Upper lobe of right lung (tissue), 1 donor: ENCODE measurements at places on chromosomes 11 and 22. TPM values are rescaled to one million over a fixed set of nuclear protein-coding genes. Genes with fewer than 3 reads are reported as not detected.

DNA sequence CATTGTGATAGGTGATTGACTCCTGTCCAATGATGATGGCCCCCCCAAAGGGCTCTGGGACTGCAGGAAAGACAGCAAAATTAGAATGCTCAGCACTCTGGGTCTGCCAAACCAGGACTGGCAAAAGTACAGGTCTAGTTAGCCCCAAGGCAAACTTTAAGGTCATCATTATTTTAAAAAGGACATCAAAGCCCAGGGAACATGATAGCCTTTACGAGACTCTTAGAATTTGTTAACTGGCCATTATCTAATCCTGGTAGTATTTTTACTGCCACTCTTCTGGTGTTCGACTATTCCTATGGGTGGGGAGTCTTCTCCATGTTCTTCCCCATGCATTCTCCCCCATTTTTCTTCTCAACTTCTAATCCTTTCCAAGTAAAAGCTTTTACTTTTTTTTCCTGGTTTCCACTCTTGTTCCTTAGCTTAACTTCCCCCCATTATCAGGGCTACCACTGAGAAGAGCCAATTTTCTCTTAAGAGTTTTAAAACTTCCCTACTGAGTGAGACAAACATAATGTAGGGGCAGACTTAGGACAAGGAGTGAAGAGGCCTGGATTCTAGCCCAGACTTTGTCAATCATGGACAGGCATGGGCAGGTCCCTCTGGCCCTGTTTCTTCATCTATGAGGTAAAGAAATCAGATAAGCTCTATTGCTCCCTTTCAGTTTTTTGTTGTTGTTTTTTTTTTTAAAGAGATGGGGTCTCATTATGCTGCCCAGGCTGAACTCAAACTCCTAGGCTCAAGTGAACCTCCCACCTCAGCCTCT lies 7.1 kb downstream of the DDB1 start:
- H3K27me3 ChIP-seq = no peaks in the 10 kb centered on the region
- DNase-seq = no peak
- peaks cover 95% of the 10 kb centered on the region for H3K36me3 ChIP-seq
- peaks cover 2% of the 10 kb centered on the region for H3K4me1 ChIP-seq
- no peak overlapping the region for H3K27ac ChIP-seq

SCGB1A1 gene
- total RNA-seq = 5.4 TPM

- H3K27ac ChIP-seq = no peak overlapping the region
- H3K36me3 ChIP-seq = no peaks in the 10 kb centered on the region
- peaks cover 4% of the 10 kb centered on the region for H3K4me1 ChIP-seq
- H3K27me3 ChIP-seq = peaks cover 74% of the 10 kb centered on the region
- no peak for DNase-seq
- H3K4me3 ChIP-seq = no peak overlapping the region
Measured at GRCh38 chr22:39560127-39560526, 10.4 kb upstream of the CACNA1I start.

SMTNL1 gene
- not detected for total RNA-seq

GRCh38 chr11:94586546-94586945 lies 19.4 kb downstream of the PIWIL4 start:
- DNase-seq = no peak
- no peak overlapping the region for H3K4me3 ChIP-seq
- H3K27ac ChIP-seq = no peak overlapping the region
- H3K4me1 ChIP-seq = peaks cover 5% of the 10 kb centered on the region
- H3K36me3 ChIP-seq = no peaks in the 10 kb centered on the region

GUCY1A2 gene
- total RNA-seq = 31.1 TPM

DNA sequence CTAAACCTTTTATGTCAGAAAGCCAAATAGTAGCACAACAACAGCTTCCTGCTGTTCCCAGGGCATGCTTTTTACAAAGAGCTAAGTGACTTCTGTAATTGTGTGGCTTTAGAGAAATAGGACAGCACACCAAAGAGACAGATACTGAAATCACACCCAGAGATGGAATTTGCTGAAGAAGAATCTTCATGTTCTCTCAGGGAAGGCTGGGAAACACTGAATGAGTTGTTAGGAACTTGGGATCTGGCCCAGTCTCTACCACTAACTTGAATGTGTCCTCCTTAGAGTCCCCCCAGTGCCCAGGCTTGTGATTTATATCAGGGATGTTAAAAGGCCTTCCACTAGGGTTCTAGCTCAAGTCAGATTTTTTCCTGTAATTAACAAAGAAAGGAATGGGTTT lies 175.2 kb downstream of the DBX1 start:
- H3K4me1 ChIP-seq = peaks cover 23% of the 10 kb centered on the region
- DNase-seq = no peak
- H3K4me3 ChIP-seq = no peak overlapping the region
- no peaks in the 10 kb centered on the region for H3K27me3 ChIP-seq
- H3K27ac ChIP-seq = peak overlapping the region; percentile 42

ACP2 gene
- 31.6 TPM for total RNA-seq

CD248 gene
- 10.0 TPM for total RNA-seq

- H3K4me3 ChIP-seq = no peak overlapping the region
- no peak overlapping the region for H3K27ac ChIP-seq
- H3K4me1 ChIP-seq = no peaks in the 10 kb centered on the region
- no peaks in the 10 kb centered on the region for H3K36me3 ChIP-seq
- no peak for DNase-seq
- H3K27me3 ChIP-seq = no peaks in the 10 kb centered on the region
Measured at GRCh38 chr11:35794850-35795249, 132.3 kb downstream of the TRIM44 start.

TSPAN18 gene
- total RNA-seq = 46.4 TPM

INPP5J gene
- total RNA-seq = 4.5 TPM

EP300 gene
- 78.9 TPM for total RNA-seq

DNA sequence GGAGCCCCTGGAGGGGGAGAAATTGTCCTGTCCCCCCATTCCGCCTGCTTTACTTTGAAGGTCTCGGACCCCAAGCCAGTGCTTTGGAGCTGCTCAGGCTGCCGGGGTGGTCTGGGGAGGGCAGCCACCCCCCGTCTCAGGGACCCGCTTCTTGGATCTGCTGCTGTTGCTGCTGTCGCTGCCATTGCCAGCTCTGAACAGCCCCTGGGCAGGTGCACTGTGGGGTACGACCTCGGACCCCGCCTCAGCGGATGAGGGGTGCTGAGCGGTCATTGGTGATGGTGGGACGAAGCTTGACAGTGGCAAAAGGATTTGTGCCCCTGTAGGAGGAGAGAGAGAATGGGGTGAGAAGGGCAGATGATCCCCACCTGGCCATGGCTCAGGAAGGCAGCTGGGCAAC lies 1.1 kb upstream of the SLC16A8 start:
- no peak overlapping the region for H3K4me3 ChIP-seq
- peaks cover 36% of the 10 kb centered on the region for H3K27me3 ChIP-seq
- no peak for DNase-seq
- peaks cover 20% of the 10 kb centered on the region for H3K4me1 ChIP-seq
- H3K27ac ChIP-seq = no peak overlapping the region

DNA sequence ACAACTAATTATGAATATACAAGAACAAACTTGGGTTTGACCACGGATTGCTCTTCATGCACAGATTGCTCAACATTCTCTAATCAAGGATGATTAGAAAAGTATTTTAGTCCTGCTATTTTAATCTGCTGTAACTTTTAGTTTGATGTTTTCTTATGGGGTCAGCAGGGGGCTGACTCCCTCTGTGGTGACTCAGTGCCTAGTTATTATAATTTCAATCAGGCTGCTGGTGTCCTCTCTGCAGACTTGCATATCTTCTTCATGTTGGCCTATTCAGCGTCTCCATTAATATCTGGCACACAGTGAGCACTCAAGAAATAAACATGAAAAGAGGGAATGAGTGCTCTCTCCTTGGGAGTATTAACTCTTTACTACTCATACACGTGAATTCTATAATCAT lies 223.8 kb upstream of the DDI1 start:
- no peak overlapping the region for H3K27ac ChIP-seq
- no peak for DNase-seq
- no peaks in the 10 kb centered on the region for H3K4me1 ChIP-seq
- H3K27me3 ChIP-seq = no peaks in the 10 kb centered on the region
- H3K4me3 ChIP-seq = no peak overlapping the region

GRCh38 chr11:58652726-58653280 lies 30.3 kb downstream of the CNTF start:
- H3K4me3 ChIP-seq = no peak overlapping the region
- no peaks in the 10 kb centered on the region for H3K36me3 ChIP-seq
- no peaks in the 10 kb centered on the region for H3K27me3 ChIP-seq
- no peaks in the 10 kb centered on the region for H3K4me1 ChIP-seq
- DNase-seq = no peak
- H3K27ac ChIP-seq = no peak overlapping the region

DNA sequence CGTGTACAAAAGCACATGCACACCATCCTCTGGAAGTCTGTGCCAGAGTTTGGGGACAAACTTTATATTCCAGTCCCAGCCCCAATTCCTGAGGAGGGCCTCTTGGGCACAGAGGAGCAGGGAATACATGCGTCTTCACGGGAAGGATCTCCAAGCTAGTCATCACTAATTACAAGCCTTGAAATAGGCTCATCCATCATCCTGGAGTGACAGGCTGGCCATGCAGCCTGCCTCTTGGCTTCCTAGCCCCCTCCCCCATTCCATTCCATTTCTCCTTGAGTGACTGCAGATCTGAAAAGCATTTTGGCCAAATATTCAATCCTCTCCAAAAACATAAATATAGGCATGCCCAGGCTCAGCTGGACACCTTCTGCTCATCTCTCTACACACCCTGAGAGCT lies 24.8 kb downstream of the SERPING1 start:
- no peak overlapping the region for H3K27ac ChIP-seq
- no peaks in the 10 kb centered on the region for H3K4me1 ChIP-seq
- DNase-seq = no peak
- H3K27me3 ChIP-seq = no peaks in the 10 kb centered on the region

- no peak for DNase-seq
- H3K36me3 ChIP-seq = no peaks in the 10 kb centered on the region
- peaks cover 31% of the 10 kb centered on the region for H3K27me3 ChIP-seq
- no peak overlapping the region for H3K4me3 ChIP-seq
- peaks cover 4% of the 10 kb centered on the region for H3K4me1 ChIP-seq
- no peak overlapping the region for H3K27ac ChIP-seq
Measured at GRCh38 chr22:45877036-45877380, 100.0 kb downstream of the WNT7B start.

- no peak for DNase-seq
- no peaks in the 10 kb centered on the region for H3K27me3 ChIP-seq
- peaks cover 5% of the 10 kb centered on the region for H3K36me3 ChIP-seq
Measured at GRCh38 chr22:42154293-42155052, 23.9 kb upstream of the CYP2D6 start.

- no peak for DNase-seq
- H3K27ac ChIP-seq = peak overlapping the region; percentile 30
- peaks cover 15% of the 10 kb centered on the region for H3K4me1 ChIP-seq
- no peak overlapping the region for H3K4me3 ChIP-seq
Measured at GRCh38 chr22:24541681-24542515, 13.0 kb downstream of the GUCD1 start.

DNA sequence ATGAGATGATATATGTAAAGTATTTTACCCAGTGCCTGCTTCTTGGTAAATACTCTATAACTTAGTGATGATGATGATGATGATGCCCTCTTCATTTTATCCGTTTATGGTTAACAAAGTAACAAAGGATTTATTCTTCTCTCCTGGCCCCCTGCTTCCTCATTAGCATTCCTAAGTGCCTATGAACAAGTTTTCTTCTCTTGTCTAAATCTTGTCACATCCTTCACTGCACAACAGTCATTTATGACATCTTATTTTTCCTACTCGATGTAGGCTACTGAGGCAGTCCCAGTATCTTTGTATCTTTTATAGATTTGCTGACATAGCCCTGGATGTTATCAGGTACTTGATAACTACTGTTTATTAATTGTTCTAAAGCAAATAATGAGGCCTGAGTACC lies 754.4 kb upstream of the ARHGAP42 start:
- H3K4me3 ChIP-seq = no peak overlapping the region
- no peaks in the 10 kb centered on the region for H3K27me3 ChIP-seq
- no peaks in the 10 kb centered on the region for H3K36me3 ChIP-seq
- no peaks in the 10 kb centered on the region for H3K4me1 ChIP-seq

GRCh38 chr22:17806437-17806836 lies 32.2 kb upstream of the BID start:
- peaks cover 8% of the 10 kb centered on the region for H3K4me1 ChIP-seq
- peak overlapping the region; percentile 66 for H3K27ac ChIP-seq

- no peaks in the 10 kb centered on the region for H3K27me3 ChIP-seq
- no peaks in the 10 kb centered on the region for H3K36me3 ChIP-seq
- H3K4me1 ChIP-seq = peaks cover 34% of the 10 kb centered on the region
- no peak overlapping the region for H3K4me3 ChIP-seq
- H3K27ac ChIP-seq = peak overlapping the region; percentile 59
- DNase-seq = peak; percentile 69
Measured at GRCh38 chr11:78420255-78420764, 2.7 kb upstream of the GAB2 start.

OR10A2 gene
- not detected for total RNA-seq

- H3K4me3 ChIP-seq = no peak overlapping the region
- H3K36me3 ChIP-seq = no peaks in the 10 kb centered on the region
- DNase-seq = peak; percentile 57
- no peaks in the 10 kb centered on the region for H3K4me1 ChIP-seq
- H3K27me3 ChIP-seq = no peaks in the 10 kb centered on the region
Measured at GRCh38 chr22:47174671-47175112, 412.2 kb downstream of the TBC1D22A start.

DNA sequence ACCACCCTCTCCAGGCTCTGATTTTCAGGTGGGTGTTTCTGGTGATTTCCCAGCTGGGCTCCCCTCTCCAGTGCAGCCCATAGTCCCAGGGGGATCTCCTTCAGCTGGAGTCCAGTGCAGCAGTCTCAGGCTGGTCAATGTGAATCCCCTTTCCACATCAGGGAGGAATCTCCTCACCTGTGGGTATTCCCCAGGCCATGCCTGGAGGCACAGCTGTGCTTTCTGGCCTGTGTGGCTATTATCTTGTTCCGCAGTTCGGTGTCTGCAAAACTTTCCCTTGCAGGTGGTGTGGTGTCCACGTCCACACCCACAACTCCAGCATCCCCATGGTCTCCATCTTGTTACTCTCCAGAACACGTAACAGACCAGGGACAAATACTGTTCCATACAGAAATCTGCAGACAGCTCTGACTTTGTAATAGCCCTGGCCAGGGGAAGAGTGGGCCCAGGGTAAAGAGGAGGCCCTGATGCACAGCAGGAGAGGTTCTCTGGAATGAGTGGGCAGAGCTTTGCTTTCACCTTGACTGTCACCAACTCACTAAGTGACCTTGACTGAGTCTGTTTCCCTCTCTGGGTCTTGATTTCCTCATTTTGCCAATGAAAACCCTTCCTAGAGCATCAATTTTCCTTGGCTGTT lies 183.2 kb downstream of the CSNK2A3 start:
- no peak overlapping the region for H3K27ac ChIP-seq
- H3K27me3 ChIP-seq = no peaks in the 10 kb centered on the region
- no peak overlapping the region for H3K4me3 ChIP-seq
- H3K4me1 ChIP-seq = no peaks in the 10 kb centered on the region
- H3K36me3 ChIP-seq = no peaks in the 10 kb centered on the region
- DNase-seq = no peak

GRCh38 chr11:32643526-32643925 lies 59.9 kb downstream of the EIF3M start:
- H3K27me3 ChIP-seq = no peaks in the 10 kb centered on the region
- H3K4me1 ChIP-seq = no peaks in the 10 kb centered on the region
- H3K4me3 ChIP-seq = no peak overlapping the region
- DNase-seq = no peak
- H3K36me3 ChIP-seq = no peaks in the 10 kb centered on the region
- no peak overlapping the region for H3K27ac ChIP-seq

- H3K27me3 ChIP-seq = no peaks in the 10 kb centered on the region
- no peak overlapping the region for H3K27ac ChIP-seq
- DNase-seq = no peak
- H3K4me3 ChIP-seq = no peak overlapping the region
- H3K36me3 ChIP-seq = no peaks in the 10 kb centered on the region
Measured at GRCh38 chr11:101848262-101848661, 66.5 kb upstream of the CEP126 start.

RIMBP3C gene
- 0.41 TPM for total RNA-seq

- H3K27me3 ChIP-seq = no peaks in the 10 kb centered on the region
- H3K4me1 ChIP-seq = no peaks in the 10 kb centered on the region
- no peak overlapping the region for H3K4me3 ChIP-seq
- peaks cover 14% of the 10 kb centered on the region for H3K36me3 ChIP-seq
- no peak overlapping the region for H3K27ac ChIP-seq
Measured at GRCh38 chr11:116888884-116889549, 51.6 kb upstream of the APOA1 start.
